NCI-H1436 (cell line): ENCODE measurements at places on chromosomes 1 and 21.

DNA sequence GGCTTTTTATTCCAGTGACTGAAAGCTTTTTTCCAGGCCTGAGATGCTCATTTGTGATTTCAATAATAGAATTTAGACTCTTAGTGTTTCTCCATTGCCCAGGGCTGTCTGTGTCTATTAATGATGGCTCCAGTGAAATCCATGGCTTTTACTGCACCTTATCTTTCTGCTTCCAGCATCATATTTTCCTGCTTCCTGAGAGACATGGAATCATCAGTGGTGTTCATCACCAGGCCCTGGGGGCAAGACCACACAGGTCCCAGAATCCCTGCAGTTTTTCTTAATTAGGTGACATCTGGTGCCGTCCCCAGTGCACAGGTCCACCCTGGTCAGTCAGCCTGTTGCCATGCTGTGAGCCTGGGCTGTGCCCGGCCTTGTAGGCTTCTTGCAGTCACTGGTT is 15.5 kb downstream of the NT5C1A start:
- DNase-seq: no peak

GRCh38 chr1:215905493-215906115 is 338.5 kb downstream of the KCTD3 start:
- DNase-seq: no peak

DNA sequence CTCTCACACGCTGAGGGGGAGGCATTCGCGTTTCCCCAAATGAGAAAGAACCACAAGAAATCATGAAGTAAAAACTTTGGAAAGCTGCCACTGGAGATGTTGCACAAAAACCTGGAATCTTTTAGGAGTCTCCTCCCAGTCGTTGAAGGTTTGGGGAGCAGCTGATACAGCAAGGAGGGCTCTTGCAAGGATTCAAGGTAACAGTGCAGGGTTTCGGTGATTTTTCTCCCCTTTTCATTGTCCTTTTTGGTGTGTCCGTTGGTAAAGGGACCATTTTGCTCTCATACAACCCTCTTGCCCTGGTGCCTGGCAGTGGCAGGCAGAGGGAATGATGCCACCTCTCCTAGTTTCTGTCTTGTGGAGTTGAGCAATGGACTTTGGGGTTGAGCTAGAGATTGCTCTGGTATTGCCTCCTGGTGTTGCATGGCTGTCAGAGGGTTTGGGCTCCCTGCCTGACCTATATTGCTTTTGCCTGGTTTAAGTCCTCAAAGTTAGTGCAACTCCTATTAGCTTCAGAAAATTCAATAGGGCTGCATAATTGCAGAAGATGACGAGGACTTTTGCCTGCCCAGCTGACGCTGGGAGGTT is 872 bp downstream of the BRINP2 start:
- no peak for DNase-seq

GRCh38 chr1:23777979-23778814 is at the start of gene PITHD1:
TSS of gene PITHD1 (plus strand) at chr1:23778418. CDS start at chr1:23778516, 98 bp downstream.
- DNase-seq: peak; percentile 79

- DNase-seq: no peak
Observed at GRCh38 chr1:53987880-53988279, 30.1 kb downstream of the LDLRAD1 start.

DNA sequence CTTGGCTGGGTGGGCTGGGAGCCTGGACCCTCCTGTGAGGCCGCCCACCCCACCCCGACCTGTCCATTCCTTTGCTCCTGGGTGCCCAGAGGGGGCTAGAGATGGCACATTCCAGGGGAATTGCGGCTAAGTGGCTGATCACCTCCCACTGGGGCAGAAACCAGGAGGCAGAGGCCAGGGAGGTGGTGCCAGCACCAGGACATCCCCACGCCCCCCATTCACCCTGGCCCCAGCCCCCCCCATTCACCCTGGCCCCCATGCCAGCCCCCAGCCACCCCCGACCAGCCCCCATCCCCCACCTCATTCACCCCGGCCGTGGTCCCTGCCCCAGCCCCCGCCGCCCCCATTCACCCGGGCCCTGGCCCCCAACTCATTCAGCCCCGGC is 6.2 kb downstream of the C1QTNF12 start:
- DNase-seq: no peak

GRCh38 chr1:24465099-24465498 is 37.5 kb upstream of the RCAN3 start:
- no peak for DNase-seq

GRCh38 chr1:163922743-163923201 is 601.0 kb downstream of the NUF2 start:
- DNase-seq: no peak

- DNase-seq: no peak
Observed at GRCh38 chr1:170669107-170669445, 5.1 kb downstream of the PRRX1 start.

DNA sequence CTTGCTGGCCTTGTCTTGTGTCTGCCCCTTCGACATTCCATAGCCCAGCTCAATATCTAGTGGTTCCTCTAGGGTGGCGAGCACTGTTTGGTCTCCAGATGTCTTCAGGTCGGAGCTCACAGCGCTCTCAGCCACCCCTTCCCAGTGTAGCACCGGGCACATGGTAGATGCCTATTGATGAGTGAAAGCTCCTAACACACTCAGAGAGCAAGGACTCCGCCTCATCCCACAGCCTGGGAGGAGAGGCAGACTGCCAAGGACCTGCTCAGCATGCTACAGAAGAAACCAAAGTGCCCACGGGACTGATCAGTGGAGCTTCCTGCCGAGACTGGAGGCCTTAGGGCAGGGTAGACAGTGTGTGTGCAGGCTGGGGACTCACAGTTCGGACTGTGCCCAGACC is 10.9 kb downstream of the PCSK9 start:
- DNase-seq: no peak

DNA sequence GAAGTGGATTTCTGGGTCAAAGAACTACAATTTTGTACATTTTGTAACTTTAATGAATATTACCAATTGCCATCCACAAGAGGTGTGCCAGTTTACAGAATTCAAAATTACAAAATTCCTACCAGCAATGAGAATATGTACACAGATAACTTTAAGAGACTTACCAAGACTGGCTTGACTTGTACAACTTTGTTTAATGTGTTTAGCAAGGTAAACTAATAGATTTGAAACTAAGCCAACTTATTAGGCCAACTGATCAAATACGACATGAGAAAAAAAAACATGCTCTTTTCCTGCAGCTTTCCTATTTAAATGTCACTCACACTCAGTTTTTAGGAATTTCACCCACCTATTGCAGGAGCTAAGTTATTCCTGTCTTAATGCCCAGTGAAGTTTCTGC is 11.4 kb downstream of the EXOC8 start:
- no peak for DNase-seq

DNA sequence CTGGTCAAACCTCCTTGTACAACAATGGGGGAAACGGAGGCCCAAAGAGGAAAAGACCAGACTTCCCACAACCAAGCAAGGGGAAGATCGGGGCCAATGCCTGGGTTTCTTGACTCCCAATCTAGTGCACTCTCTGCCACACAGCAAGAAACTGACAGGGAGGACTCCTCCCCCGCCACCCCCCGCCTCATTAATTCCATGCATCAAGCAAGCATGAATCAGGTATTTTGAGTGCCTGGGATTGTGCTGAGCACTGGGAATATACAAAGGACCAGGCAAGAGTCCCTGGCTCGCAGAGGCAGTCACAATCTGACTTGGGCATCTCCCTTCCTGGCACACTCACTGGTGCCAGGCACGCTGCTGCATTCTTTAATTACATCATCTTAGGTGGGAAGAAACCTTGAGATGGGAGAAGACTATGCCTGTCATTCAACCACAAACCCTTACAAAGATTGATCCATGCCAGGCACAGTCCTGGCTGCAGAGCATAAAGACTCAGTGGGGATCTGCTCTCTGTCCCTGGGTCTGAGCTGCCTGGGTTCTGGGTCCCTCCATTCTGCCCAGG is 4.4 kb upstream of the KCNC4 start:
- DNase-seq: no peak

- no peak for DNase-seq
Observed at GRCh38 chr1:207020709-207021107, 11.8 kb downstream of the C1orf116 start.

- DNase-seq: no peak
Observed at GRCh38 chr1:230821346-230821745, 47.0 kb downstream of the C1orf198 start.

GRCh38 chr1:191320062-191320461 is 838.2 kb upstream of the RGS18 start:
- DNase-seq: no peak

DNA sequence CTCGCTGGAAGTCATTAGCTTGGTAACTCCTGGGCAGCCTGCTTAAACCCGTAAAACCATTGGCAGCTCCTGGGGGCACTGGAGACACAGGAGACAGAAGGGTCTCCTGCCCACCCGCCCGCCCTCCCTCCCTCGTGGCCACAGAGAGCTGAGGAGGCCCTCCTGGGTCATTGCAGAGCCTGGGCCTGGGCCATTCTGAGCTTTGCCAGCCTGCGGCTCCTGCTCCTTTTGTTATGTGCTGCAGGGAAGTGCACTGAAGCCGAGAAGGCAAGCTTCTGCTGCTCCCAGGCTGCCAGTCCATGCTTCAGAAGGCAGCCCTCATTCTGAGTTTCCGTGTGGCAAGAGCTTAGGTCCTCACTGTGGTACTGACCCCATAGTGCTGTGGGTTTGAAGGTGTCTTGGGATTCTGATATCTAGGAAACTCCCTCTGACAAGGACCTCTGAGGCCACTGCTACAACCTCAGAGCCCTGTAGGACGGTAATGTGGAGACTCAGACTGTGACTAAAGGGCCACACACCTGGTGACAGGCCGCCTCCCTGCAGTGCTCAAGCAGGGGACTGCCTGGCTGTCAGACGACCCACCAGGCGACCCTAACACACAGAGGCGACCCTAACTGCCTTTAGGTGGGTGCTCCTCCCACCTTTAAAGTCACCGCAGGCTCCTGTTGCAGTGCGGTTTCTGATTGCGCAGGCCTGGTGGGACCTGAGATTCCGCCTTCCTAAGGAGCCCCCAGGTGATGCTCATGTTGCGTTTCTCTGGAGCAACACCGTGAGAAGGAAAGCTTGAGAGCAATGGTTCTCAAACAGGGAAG is 118.7 kb downstream of the IER5 start:
- DNase-seq: no peak

- DNase-seq: peak; percentile 18
Observed at GRCh38 chr1:178933709-178934490, 63.0 kb upstream of the ANGPTL1 start.

GRCh38 chr21:34363733-34364132 is at the start of gene KCNE2:
TSS of gene KCNE2 (plus strand) at chr21:34364006. CDS start at chr21:34370479, 6,473 bp downstream.
- DNase-seq: no peak

DNA sequence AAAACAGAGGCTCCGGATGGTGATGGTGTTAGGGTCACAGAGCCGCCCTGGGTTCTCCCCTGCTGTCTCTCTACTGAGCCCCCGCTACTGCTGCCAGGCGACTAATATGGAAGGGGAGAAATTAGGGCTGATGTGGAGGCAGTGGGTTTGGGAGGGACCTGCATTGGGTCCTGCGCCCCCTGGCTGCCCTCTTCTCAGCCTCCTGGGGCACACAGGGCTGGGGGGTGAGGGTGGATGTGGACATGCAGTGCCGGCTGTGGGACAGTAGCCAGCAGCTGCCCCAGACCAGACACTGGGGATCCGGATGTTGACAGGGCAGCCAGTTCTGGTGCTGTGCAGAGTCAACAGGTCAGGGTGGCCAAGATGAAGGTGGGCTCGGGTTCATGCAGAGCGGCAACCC is 1.5 kb upstream of the CLCNKB start:
- DNase-seq: no peak

GRCh38 chr21:38645282-38645681 is 147.0 kb upstream of the ERG start:
- DNase-seq: no peak

DNA sequence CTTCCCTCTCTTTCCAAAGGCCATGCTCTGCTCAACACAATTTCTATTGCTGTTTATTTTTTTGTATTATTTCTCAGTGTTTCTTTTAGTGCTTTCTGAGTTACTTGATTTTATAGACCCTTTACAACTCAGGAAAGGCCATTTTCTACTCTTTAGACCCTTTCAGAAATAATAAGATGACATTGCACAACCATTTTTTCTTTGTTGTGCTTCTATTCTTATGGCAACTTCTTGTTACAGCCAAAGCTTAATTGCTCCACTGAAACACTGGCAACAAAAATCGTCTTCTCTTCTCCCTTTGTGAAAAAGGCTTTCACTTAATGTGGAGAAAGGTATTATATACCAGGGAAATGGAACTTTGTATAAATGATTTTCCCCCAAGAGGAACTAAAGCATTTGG is 39.0 kb upstream of the SAMSN1 start:
- DNase-seq: no peak

DNA sequence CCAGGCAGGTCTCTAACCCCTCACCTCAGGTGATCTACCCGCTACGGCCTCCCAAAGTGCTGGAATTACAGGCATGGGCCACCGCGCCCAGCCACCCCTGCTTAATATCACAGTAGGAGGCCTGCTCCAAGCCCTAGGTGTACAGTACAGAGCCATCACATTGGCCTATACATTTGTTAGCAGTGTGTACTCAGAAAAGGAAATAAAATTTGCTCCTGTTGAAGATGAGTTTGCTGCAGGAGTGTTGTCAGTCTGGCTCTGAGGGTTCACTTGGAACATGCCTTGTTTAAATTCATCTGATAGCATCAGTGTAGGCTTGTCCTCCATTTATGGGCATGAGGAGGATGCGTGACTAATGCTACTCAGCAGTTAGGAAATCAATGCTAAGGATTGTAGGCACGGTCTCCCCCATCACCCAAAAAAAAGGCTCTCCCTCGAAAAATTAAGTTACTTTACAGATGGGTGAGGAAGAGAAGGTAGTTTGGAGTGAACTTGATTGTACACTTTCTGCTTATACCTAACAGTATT is 4.6 kb upstream of the ENAH start:
- no peak for DNase-seq

DNA sequence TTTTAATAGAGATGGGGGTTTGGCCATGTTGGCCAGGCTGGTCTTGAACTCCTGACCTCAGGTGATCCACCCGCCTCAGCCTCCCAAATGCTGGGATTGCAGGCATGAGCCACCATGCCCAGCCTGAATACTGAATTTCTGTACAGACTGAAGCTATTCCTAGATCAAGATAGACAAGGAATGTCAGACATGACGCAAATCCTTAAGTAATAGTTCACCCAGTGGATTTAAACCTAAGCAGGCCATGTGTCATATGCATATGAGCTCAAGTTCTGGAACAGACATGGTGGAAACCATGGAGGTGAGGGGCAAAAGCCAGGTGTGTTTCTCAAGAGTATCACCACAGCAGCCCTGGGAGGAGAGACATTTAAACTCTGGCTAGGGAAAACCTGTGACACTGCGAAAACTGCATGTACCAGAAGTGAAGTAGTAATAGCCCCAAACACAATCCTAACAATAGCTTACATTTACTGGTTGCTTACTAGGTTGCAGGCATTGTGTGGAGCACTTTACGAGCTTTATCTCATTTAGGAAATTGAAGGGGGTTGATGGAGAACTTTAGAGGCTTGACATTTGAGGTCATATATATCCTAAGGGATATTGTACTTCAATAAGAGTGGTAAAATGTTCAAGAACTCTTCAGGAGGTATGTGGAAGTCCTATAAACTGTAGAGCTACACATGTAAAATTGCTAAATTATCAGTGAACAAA is 31.7 kb upstream of the MAN1A2 start:
- no peak for DNase-seq
